NCI-H446 treated with DMSO at 0.1 percent for 48 hours (cell line): ENCODE measurements at places on chromosomes 7 and 10.

DNA sequence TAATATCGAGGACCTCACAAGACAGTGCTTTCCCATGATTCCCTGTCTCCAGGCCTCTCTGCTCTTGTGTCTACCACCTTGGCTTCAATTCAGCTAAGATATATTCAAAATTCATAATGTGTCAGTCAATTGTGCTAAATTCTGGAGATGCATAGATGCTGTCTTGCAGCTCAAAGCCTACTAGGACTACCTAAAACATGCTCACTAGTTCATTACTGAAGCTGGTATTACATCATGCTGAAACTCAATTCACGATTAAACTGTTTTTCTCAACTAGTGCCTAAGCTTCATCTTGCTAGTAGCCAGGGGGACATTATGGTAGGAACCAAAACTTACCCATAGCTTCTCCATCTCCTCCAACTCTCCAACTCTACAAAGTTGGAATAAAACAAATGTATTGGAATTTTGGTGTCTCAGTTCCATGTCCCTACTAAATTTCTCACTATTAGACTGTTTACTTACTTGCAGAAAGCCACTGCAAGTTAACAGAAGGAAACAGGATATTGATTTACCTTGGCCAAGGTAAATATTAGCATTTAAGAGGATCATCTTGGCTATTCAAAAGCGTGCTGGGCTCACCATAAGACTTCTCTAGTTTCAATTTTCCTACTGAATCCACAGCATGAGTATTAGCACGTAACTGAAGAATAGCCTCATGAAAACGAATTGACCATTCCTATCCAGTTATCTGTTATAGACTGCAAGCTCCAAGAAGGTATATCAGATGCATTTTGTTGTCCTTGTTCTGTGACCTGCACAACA lies 53.6 kb downstream of the CREB3L2 start:
- no peak for DNase-seq

DNA sequence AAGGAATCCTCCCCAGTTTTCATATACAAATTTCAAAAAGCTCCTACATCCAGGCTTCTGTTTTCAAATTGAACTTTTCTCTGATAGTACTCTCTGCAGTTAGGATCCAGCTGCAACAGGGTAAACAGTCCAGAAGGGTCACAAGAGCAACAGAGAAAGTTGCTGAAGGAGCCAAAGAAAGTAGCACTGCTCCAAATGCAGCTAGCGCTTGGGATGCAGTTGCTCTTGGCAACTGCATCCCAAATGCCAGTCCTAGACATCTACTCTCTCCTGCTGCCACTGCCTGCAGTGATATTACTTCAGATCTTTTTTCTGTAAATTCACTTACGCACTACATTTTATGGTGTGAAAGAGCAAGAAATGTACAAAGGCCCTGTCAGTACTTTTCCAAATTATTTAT lies 14.6 kb downstream of the GPR37 start:
- DNase-seq = no peak

DNA sequence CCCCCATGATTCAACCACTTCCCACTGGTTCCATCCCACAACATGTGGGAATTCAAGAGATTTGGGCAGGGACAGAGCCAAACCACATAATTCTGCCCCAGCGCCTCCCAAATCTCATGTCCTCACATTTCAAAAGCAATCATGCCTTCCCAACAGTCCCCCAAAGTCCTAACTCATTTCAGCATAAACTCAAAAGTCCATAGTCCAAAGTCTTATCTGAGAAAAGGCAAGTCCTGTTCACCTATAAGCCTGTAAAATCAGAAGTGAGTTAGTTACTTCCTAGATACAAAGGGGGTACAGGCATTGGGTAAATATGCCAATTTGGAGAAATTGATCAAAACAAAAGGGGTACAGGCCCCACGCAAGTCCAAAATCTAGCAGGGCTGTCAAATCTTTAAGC lies 272.9 kb downstream of the MAGI2 start:
- DNase-seq = no peak

- DNase-seq = no peak
Observed at GRCh38 chr7:147428075-147428474, 1162.5 kb upstream of the C7orf33 start.

GRCh38 chr10:51029172-51029641 lies 45.1 kb upstream of the PRKG1 start:
- no peak for DNase-seq

- DNase-seq = no peak
Observed at GRCh38 chr10:8511026-8511425, 456.5 kb downstream of the GATA3 start.
